ENCODE measurements at places on chromosomes 11 and 22.

- DNase-seq, result no peak
Measured at GRCh38 chr11:2950825-2951224, 21.6 kb upstream of the PHLDA2 start.

DNA sequence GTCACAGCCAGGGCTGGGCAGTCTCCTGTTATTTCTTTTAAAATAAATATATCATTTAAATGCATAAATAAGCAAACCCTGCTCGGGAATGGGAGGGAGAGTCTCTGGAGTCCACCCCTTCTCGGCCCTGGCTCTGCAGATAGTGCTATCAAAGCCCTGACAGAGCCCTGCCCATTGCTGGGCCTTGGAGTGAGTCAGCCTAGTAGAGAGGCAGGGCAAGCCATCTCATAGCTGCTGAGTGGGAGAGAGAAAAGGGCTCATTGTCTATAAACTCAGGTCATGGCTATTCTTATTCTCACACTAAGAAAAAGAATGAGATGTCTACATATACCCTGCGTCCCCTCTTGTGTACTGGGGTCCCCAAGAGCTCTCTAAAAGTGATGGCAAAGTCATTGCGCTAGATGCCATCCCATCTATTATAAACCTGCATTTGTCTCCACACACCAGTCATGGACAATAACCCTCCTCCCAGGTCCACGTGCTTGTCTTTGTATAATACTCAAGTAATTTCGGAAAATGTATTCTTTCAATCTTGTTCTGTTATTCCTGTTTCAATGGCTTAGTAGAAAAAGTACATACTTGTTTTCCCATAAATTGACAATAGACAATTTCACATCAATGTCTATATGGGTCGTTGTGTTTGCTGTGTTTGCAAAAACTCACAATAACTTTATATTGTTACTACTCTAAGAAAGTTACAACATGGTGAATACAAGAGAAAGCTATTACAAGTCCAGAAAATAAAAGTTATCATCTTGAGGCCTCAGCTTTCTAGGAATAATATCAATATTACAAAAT lies 13.4 kb downstream of the OR51B4 start:
- no peak for DNase-seq

DNA sequence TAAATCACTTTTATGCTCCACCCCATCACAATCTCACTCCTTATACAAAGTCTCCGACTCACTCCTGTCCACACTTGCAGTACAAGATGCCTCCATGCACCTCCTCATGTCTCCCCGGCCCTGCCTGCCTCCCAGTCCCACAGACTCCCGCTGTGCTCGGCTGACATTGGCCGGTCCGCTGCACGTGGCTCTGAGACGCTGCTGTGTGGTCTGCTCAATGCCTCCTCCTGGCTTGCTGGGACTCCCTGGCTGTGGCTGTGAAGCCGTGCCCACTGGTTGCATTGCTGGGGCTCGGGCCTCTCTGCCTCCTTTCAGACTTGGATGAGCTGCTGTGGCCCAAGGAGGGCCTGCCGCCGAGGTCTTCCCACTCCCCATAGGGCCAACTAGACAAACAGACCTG lies 224.0 kb upstream of the B3GAT1 start:
- DNase-seq, result no peak

GRCh38 chr11:20119315-20119714 lies 41.0 kb downstream of the DBX1 start:
- no peak for DNase-seq
